ENCODE measurements at places on chromosomes 2 and 18. TPM values are rescaled to one million over a fixed set of nuclear protein-coding genes. Genes with fewer than 3 reads are reported as not detected.
A peak's percentile ranks its signal among the peaks of the same experiment; 100 is the strongest.

- DNase-seq: no peak
Observed at GRCh38 chr2:16862471-16862870, 196.8 kb upstream of the CYRIA start.

DNA sequence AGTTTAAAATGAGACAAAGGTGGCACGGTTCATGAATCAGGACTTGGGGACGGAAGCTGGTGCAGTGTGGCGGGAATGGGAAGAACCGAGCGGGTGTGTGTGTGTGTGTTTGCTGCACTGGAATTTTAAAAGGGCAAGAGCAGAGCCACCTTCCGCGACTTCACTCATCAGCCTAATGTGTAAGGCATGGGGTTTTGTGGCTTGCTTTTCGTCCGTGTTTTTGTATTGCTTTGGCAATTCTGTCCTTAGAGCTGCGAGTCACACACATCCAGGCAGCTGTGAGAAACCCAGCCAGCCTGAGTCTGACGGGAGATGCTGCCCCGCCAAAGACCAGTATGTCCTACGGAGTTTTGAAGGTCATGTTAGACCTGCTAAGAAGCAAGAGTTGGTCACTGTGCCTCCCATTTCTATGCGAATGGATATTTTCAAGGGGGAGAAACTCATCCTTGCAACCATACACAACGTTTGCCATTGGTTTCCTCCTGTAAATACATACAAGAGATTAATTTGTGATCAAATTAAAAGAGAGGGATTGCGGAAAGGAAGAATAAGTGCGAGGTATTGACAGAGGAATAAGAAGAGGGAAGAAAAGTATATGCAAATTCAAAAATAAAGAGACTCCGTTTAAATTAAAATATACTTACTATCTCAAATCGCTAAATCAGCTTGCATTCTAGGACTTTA is 665 bp upstream of the CACNB4 start:
- no peak for DNase-seq

DNA sequence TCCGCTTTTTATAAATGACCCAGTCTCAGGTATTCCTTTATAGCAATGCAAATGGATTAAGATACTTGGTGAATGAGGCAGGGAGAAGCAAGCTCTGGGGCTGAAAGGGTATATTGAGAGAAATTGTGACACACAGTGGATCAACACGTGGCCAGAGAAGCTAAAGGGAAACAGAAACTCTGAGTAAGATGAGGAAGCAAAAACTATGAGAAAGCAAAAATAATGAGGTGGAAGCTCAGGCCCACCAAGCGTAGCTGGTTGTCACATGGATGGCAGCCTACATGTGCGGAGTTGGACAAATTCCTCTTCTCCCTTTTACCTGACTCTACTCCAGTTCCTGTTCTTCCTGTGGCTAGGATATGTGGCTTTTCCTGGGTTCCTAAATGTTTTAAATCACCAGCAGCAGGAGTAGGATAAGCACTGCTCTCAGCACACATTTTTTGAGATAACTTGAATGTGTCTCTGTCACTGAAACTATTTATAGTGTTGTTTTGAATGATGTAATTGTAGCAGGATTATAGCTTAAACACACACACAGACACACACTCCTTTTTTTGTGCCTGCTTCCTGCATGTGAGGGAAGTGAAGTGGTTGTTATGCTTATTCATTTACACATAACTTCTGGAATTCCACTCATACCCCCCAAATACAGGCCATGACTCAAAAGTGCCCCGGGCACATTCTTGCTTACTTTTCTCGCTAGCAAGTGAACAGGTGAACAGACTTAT is 30.1 kb upstream of the EPC2 start:
- DNase-seq: no peak

DNA sequence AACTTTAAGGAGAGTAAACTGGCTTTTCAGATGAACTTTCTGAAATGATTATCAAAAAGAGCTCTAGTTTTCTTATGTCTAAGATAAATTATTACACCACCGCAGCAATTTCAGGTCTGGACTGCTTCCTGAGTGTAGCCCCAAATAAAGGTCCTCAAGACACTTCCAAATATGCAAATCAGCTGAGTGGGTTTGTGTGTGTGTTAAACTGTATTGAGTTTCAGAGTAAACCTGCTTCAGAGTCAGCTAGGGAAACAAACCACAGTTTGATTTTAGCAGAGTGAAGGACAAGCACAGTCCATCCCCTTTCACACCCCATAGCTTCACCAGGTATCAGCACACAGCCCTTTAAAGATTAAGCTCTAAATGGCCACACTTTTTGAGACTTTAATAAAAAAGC is 168.7 kb downstream of the NRXN1 start:
- no peak for DNase-seq

DNA sequence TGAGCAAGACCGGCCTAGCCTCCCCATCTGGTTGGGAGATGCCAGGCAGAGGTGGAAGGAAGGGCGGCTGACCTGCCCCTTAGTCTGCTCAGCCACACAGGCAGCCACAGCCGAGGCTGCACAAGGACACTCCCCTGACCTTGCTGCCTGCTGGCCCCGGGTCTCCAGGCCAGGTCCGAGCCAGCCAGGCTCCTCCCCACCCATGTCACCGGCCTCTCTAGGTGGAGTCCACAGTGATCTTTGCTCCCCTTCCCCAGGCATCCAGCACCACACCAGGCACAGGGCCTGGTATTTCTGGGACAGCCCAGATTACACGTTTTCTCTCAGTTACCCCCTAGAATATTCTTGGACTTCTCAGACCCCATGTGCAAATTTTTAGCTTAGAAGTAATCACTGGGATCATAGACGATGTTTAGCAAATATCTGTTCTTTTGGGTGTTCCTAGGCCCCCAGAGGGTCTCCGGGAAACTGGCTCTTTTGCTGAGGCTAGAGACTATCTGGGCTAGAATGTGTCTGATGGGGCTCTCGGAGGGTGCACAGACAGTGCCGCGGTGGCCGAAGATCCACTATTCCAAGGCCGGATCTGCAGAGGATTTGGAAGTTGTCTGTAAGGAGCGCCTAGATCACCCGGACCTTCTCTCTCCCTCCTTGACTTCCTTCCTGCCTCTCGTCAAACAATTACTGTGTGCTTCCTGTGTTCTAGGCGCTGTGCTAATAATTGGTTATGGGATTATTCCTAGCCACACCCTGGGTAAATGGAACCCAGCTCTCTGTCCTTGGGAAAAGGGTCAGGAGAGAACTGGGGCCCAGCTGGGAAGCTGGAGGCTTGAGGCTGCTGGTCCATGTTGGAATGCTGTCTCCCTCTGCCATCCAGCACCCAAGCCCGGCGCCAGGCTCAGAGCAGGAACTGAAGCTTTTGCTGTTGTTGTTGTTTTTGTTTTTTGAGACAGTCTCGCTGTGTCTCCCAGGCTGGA is 46.9 kb downstream of the ODC1 start:
- peak; percentile 58 for DNase-seq

DNA sequence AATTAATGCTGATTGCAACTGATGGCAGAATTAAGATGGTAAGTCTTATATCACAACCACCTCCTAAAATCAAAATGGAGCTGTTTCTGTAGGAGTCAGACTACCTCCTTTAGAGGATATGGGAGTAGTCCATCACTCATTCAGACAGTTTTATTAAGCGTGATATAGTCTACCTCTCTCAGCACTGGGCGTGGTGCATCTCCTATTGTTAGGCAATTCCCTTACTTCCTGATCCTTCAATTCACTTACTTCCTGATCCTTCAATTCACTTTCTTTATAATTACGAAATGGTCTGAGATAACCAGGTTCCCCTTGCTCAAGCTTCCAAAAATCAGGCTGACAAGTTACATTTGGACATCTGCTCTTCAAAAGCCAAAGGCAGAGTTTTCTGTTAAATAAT is 31.9 kb downstream of the ATP8B1 start:
- DNase-seq: no peak

- no peak for DNase-seq
Observed at GRCh38 chr2:223835701-223836532, 1.5 kb downstream of the AP1S3 start.

GRCh38 chr18:24930971-24931370 is 421.0 kb downstream of the ZNF521 start:
- no peak for DNase-seq

GRCh38 chr2:170820757-170821530 is 4.3 kb downstream of the GAD1 start:
- DNase-seq: no peak

DNA sequence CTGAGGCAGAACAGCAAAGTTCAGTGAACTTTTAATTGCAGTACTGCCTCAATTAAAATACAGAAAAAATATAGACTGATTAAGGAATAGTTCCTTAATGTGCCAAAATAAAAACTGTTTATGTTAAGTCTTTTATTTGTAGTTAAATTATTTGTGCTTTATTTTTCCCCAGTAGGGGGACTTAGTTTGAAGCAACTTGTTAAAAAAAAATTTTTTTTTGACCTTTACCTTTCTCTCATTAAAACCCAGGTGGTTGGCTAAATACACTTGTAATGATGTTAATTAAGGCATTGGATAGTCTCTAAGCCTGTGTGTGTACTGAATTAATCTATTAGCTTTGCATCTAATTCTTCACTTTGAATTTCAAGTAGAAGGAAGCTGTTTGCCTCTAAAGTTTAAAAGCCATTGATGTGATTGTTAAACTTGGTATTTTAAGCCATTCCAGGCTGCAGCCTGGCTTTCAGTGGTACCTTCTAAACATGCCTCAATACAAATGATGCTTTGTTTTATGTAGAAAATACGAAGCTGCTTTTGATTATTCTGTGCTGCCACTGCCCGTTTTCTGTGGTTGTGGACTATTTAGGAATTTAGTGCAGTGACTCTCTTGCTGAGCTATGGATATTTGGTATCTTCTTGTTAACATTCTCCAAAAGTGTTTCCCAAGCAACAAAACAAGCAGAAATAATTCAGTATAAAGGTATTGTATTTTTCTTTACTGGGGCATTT is 102.9 kb downstream of the TANC1 start:
- no peak for DNase-seq

DNA sequence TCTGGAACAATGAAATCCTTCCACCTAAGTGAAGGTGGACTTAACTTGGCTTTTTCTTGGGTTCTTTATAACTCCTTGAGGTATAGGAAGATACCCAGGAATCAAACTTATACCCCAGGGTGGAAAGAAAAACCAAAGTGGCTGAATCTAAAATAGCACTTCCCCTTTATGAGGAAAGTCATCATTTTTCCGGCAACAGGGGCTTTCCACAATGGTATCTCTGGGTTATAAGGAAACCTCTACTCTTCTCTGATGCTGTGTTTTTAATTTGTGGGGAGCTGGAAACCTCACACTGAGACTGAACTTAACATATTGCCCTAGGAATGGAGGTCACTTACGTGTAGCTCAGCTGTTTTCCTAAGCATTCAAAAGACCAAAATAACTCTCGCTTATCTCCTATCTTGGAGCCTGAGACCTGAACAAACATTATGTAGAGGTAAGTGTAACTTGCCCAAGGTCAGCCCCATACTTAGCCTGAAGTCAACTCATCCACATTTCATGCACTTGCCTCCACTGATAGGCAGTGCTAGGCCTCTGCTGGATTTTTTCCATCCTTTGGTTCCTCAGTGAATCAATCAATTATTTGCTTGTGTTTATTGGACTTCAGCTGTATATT is 117.9 kb downstream of the SETBP1 start:
- no peak for DNase-seq

DNA sequence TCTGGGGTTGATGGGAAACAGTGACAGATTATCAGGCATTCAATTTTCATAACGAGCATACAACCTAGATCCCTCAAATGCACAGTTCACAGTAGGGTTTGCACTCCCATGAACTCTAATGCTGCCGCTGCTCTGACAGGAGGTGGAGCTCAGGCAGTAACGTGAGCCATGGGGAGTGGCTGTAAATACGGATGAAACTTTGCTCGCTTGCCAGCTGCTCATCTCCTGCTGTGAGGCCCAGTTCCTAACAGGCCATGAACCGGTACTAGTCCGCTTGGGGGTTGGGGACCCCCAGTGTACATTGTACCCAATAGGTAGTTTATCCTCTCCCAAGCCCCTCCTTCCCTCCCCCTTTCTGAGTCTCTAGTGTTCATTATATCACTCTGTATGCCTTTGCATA is 94.6 kb downstream of the PTH2R start:
- DNase-seq: no peak

GRCh38 chr2:154370873-154371272 is 327.6 kb upstream of the KCNJ3 start:
- DNase-seq: no peak

- no peak for DNase-seq
Observed at GRCh38 chr18:31233621-31234275, 71.1 kb upstream of the DSC1 start.

DNA sequence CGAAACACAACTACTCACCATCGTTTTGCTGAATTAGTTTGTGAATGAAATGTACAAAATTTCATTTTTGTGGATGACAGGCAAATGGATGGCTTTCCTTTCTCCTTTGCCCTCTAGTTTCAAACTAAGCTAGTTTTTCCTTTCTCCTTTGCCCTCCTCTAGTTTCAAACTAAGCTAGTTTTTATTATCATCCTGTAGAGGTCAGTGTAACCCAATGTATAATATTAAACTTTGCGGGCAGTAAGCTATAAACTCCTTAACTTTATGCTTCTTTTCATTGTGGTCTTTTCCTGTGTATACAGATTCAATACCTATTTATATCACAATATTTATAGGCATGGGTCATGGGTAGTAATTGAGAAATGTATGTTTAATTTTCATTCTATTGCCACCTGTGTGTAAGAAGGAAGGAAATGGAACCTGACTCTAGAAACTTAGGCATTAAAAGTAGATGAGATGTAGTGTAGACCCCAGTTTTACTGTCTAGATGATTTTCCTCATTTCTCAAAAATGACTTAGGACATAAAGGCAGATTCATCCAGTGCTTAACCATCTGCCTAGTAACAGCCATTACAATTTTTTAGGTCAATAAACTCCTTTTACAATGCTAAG is 58.1 kb downstream of the MAP3K19 start:
- DNase-seq: no peak

DNA sequence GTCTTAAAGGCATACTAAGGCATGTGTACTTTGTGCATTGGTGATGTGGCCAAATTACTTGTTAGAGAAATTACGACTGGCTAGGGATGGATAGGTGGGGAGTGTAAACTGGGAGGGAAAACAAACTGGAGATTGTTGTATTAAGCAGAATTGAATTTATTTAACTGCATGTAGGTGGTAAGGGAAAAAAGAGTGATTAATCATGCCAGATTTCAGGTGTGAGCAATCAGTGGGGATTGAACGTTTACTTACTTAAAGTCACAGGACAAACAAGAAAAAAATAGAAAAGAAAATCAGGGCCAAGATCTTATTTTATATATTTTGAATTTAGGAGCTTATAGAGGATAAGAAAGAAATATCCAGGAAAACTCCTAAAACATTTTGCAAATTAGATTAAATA is 88.6 kb downstream of the GULP1 start:
- DNase-seq: no peak

- no peak for DNase-seq
Observed at GRCh38 chr18:26279428-26279827, 53.2 kb downstream of the TAF4B start.

GRCh38 chr2:200467806-200468681 is 41.8 kb downstream of the KCTD18 start:
- DNase-seq: no peak

- no peak for DNase-seq
Observed at GRCh38 chr2:240030379-240031094, at the start of gene OR6B2. OR6B2 (minus strand) TSS chr2:240030429; CDS start chr2:240030429, 0 bp downstream.

The TMEM200C gene
- total RNA-seq: 0.95 TPM

The MYL12A gene
- 2,252 TPM for total RNA-seq

The HDAC4 gene
- 30.7 TPM for total RNA-seq

The KLHL41 gene
- 159 TPM for total RNA-seq

The LOXHD1 gene
- 0.35 TPM for total RNA-seq

The ERLEC1 gene
- total RNA-seq: 33.9 TPM

Measured in Right ventricle myocardium inferior (tissue), 1 donor.